ENCODE measurements at places on chromosomes 12 and 14.

- no peak for DNase-seq
Measured at GRCh38 chr14:71452539-71452938, 479.7 kb upstream of the RGS6 start.

DNA sequence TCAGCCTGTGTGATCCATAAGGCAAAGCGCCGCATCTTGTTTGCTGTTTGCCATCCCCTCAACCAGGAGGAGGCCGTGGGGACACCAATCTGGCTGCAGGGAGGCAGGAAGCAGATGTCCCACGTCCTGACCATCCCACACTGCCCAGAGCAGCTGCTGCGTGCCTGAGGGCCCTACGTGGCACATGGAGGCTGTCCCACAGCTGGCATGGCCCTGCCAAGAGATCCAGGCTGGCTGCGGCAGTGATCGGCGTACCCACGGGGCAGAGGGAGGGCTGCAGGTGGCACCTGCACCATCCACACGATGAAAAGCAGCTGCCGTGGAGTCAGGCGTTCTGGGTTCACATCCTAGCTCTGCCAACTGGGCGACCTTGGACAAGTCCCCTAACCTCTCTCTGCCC, 42.0 kb downstream of the NCOR2 start:
- DNase-seq: no peak

- no peak for DNase-seq
Measured at GRCh38 chr12:113226696-113227568, 5.7 kb downstream of the TPCN1 start.

- DNase-seq: no peak
Measured at GRCh38 chr12:94416613-94417012, 43.1 kb downstream of the CEP83 start.

- DNase-seq: peak; percentile 76
Measured at GRCh38 chr14:52473557-52473956, 78.7 kb downstream of the TXNDC16 start.

DNA sequence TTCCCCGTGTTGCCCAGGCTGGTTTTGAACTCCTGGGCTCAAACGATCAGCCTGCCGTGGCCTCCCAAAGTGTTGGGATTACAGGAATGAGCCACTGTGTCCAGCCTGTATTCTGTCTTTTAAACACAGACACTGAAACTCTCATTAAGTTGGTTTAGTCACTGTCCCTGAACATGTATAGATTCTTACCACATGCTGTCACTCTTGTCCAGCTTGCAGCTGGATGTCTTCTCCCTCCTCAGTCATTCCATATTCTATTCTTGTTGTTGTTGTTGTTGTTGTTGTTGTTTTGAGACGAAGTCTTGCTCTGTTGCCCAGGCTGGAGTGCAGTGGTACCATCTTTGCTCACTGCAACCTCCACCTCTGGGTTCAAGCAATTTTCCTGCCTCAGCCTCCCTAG, 12.3 kb upstream of the ATP5MC2 start:
- DNase-seq: no peak

DNA sequence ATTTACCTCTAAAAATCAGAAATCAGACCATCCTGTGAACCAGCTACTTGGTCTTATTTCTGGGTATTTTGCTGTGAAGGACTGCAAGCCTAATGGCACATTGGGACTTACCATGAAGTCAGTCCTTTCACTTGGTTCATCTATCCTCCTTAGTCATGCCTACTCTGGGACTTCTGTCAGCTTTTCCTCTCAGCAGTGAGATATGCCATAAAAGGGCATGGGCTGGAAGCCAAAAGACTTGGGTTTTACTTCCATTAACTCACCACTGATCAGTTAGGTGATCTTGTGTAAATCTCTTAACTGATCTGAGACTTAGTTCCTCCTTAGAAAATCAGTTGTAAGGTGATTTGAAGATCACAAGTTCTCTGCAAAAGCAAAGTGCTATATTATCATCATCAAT, 116.5 kb downstream of the PAH start:
- DNase-seq: no peak

Data from renal cortical epithelial cell (primary cell).